ENCODE measurements at places on chromosomes 16 and 17. TPM values are rescaled to one million over a fixed set of nuclear protein-coding genes. Genes with fewer than 3 reads are reported as not detected.

- no peak for DNase-seq
Measured at GRCh38 chr16:53714205-53715022, 10.5 kb downstream of the FTO start.

DNA sequence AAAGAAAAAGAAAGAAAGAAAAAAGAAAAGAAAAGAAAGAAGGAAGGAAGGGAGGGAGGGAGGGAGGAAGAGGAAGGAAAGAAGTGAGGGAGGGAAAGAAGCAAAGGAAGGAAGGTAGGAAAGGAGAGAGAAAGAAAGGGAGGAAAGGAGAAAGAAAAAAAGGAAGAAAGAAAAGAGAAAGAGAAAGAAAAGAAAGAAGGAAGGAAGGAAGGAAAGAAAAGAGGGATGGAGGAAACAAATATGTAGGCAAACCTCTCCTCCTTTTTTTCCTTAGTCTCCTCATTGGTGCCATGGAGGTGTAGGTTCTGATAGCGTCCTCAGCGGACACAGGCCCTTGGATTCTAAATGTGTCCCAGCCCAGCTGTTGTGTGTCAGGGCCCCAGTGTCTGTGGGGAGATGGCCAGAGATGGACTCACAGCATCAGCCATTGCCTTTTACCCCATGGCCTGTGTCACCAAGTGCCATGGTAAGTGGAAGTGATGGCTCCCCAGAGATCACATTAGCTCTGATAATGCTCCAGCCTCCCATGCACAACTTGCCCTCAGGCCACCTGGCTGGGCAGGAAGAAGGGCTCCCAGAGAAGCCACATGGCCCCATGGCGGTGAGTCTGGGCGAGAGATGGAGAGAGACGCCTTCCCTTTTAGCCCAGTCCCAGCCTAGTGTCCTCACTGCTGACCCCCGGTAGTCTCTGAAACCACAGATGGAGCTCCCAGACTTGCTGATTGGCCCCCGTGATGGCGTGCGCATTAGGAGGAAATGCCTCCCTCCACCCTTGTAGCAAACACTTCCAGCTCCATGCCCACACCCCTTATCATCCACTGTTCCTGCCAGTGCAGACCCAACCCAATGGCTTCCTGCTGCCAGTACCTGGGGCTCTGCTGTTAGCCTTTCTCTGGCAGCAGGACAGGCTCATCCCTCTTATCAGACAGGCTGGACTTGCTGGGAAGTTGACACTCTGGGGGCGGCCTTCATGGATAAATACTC, 3.7 kb upstream of the SLC6A2 start:
- DNase-seq, result no peak

DNA sequence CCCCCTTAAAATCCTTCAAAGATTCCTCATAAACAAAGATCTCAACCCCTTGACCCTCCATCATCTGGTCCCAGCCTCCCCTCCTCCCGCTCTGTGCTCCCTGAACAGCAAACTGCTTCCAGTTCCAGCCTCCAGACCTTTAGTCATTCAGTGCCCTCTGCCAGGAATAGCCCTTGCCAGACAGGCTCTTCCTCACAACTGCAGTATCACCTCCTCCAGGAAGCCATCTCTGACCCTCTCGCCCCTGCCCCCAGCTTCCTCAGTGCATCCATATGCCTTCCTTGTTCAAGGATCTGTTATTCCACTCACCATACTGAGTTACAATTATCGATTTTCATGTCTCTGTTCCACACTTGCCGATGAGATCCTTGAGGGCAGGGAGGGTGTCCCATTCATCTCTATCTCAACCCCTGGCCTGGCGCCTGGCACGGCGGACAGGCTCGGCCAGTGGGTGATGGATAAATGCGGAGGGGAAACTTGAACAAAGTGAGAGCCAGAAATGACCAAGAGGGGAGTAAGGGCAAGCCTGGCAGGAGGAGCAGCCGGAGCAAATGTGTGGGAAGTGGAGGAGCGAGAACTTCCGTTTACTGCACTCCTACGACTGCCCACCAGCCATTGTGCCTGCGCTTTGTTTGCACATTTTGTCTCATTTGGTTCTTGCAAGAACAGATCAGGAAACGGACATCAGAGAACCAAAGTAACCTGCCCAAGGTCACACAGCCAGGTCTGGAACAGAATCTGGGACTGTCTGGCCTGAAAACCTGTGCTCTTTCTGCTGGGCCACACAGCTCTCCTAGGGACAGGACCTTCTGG, 2.0 kb upstream of the NXPH3 start:
- DNase-seq, result no peak

DNA sequence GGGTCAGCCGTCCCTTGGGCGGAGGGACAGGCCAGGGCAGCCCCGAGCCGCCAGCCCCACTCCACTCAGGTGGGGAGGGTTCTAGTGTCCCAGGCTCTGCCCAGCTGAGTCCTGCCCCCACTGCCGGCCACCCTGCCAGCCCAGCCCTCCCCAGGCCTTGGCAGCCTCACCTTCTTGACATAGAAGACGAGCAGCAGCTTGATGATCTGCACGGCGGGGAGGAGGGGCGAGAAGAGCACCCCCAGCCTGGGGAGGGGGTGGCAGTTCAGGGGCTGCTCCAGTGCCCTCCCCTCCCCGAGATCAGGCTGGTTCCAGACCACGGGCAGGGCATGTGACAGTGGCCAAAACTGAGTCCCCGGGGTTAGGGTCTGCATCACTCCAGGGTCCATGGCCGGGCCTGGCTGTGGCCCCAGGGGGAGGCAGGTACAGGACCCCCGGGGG, 9.7 kb downstream of the TMC6 start:
- DNase-seq, result no peak

GRCh38 chr17:75965468-75965867, 13.5 kb downstream of the ACOX1 start:
- no peak for DNase-seq

GRCh38 chr17:78257810-78258322, 26.4 kb downstream of the TMEM235 start:
- no peak for DNase-seq

DNA sequence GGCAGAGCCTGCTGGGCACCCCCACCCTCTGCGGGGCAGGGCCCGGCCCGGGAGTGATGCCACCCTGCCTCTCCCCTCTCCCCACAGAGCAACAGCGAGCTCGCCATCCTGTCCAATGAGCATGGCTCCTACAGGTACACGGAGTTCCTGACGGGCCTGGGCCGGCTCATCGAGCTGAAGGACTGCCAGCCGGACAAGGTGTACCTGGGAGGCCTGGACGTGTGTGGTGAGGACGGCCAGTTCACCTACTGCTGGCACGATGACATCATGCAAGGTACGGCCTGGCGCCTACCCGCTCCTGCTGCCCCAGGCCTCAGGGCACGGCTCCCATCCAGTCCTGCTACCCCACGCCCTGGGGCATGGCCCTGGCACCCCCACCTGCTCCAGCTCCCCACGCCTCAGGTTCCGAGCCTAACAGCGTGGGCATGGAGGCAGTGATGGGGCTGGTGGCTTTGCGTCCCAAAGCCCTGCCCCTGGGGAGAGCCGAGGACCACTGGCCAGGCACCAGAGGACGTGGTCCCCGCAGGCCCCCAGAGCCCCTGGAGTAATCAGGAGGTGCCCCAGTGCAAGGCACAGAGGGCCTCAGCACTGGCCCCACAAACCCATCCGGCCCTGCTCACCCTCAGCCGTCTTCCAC, 38.4 kb downstream of the TSC2 start:
- DNase-seq, result no peak

- peak; percentile 93 for DNase-seq
Measured at GRCh38 chr17:1087381-1088241, 90.7 kb downstream of the TIMM22 start.

- peak; percentile 33 for DNase-seq
Measured at GRCh38 chr16:86821895-86822294, 243.5 kb downstream of the FOXL1 start.

GRCh38 chr17:63035695-63036094, 69.7 kb downstream of the TANC2 start:
- DNase-seq, result peak; percentile 75

- no peak for DNase-seq
Measured at GRCh38 chr17:74573169-74573568, 5.9 kb upstream of the CD300H start.

- DNase-seq, result no peak
Measured at GRCh38 chr16:76338472-76338871, 61.3 kb downstream of the CNTNAP4 start.

SLC35G6 gene
- total RNA-seq, result not detected

BRICD5 gene
- total RNA-seq, result 0.10 TPM

MMP25 gene
- not detected for total RNA-seq

KRTAP2-1 gene
- total RNA-seq, result not detected

AXIN2 gene
- 3.3 TPM for total RNA-seq
